ENCODE measurements at places on chromosomes 1 and 21.

DNA sequence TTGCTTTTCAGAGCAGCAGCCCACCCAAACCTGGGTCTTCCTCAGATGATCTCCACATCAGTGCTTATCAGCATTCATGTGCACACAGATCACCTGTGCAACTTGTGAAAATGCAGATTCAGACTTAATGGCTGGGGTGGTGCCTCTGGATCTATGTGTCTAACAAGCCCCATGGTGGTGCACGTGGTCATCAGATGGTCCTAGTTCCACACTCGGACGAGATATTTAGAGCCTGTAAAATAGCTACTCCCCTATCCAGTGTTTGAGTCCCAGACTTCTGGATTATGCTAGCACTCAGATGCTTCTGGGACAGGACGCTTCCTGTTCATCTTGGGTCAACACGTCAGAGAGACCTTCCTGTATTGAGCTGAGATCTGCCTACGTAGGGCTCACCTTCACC lies 114.2 kb downstream of the LIPI start:
- DNase-seq = no peak

- DNase-seq = no peak
These were observed 904 bp downstream of the GJB3 start for GRCh38 chr1:34781844-34782391.

- no peak for DNase-seq
These were observed 7.9 kb upstream of the PHGDH start for GRCh38 chr1:119703666-119704450.

- DNase-seq = no peak
These were observed 10.9 kb downstream of the LSS start for GRCh38 chr21:46217511-46218196.

DNA sequence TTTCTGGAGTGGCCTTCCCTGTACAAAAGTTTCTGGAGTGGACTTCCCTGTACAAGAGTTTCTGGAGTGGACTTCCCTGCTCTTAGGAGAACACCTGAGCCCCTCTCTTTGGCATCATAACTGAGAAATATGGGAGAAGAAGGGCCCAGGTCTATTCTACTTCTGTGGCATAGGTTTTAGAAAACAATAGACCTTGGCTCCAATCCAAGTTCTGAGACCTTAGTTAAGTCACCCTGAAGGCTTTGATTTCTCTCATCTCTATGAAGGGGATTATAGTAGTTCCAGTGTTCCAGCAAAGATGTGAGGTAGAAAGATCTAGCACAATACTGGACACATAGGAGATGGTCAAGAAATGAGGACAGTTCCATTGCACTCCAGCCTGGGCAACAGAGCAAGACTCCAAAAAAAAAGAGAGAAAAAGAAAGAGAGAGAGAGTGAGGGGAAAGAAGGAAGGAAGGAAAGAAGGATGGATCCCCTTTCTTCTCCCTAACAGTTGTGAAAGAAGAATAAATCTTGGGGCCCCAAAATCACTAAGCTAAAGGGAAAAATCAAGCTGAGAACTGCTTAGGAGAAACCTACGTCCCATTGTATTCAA lies 13.3 kb upstream of the EIF4G3 start:
- no peak for DNase-seq

DNA sequence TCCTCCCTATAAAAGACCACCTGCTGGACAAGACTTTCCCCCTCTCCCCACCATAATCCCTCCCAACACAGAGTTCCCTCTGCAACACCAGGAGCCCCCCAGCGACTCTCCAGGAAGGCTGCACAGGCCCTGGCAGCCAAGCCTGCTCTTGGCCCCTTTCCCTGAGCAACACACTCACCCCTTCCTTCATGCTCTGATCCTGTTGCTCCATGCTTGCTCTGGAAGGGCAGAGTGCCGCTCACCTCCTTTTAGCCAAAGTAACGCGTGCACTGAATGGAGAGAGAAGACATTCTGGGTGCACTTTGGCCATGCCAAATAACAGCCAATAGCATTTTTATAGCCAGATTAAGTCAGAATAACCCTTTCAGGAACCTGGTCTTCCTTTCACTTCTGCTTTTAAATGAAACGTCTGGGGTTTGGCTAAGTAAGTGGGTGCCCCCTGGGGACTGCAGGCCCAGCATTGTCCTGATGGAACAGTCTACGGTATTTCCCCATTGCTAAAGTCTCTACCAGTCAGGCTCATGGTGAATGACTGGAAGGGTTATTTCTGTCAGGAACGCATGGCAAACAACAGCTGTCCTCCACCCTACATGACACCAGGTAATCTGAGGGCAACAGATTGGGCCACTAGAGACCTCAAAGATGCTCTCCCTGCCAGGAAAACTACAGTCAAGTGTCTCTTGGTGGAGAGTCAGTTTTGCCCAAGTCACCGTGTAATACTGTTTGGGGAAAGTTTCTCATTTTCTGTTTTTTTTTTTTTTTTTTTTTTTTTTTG lies at the start of gene SLC2A5:
Gene SLC2A5 (minus strand): TSS at position 310 of the 775 bp plus-strand sequence. CDS start 99 bp downstream, at position 211.
- DNase-seq = no peak

DNA sequence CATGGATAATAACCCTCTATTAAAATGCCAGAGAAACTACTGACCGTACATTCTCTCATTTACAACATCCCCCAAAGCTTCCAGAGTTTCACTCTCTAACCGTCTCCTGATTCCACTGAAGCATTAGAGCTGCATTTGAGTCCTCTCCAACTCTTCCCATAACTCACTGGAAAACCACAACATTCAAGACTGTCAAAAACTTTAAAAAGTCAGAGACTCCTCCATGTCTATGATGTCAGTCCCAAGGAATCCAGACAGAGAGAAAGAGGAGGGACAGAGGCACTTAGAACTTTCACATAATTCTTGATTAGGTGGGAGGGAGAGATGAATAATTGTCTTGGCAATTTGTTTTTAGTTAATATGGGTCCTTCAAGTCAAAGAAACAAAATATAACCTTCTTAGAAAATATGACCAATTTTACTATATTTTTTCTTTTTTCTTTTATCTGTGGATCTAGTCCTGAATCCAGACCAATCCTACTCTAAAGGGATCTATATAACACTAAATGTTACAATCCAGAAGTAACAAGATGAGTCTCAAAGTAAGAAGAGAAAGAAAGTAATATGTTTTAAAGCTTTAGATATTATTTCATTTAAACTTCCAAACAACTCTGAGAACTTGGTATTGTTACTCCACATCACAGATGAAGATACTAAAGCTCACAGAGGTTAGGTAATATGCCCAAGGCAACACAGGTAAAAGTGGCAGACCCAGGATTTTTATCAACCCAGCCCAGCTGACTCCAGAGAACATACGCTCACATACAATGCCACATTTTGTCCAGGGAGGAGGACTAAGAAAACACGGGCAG lies 23.8 kb downstream of the OTUD7B start:
- DNase-seq = no peak

- DNase-seq = no peak
These were observed 51.7 kb downstream of the TOR1AIP2 start for GRCh38 chr1:179825798-179826460.

DNA sequence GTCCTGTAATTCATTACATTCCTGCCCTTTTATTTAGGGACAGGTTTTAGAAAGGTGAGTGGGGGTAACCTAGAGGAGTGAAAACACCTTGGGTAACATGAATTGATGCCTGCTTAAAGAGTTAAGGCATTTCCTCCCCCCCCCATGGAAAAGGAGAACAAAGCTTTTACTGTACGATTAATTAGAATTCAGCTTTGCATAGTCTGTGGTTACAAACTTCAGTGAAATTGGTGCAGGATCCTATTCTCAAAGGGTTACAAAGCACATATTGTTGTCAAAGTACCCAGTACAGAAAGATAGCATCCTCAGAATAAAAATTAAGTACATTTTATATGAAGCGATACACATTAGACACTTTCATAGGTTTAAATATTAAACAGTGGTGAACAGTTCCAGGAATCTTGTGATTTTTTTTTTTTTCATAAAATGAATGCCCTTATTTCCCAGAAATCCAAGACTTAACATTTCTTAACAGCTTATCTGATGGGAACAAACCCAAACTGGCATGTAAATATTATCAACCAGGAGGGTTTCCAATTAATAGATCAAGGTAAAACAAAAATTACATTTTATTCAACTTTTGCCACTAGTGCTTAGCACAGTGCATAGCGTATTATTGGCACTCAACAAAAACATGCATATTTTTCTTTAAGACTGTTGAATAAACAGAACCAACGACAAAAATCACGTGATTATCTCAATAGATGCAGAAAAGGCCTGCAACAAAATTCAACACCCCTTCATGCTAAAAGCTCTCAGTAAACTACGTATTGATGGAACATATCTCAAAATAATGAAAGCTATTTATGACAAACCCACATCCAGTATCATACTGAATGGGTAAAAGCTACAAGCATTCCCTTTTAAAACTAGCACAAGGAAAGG lies 172.7 kb downstream of the PDE4B start:
- DNase-seq = no peak

GRCh38 chr1:15275921-15276683 lies 29.1 kb downstream of the FHAD1 start:
- DNase-seq = no peak

GRCh38 chr1:223713546-223714420 lies 1.4 kb downstream of the CAPN2 start:
- no peak for DNase-seq

- no peak for DNase-seq
These were observed 84.9 kb upstream of the NRIP1 start for GRCh38 chr21:15149600-15150224.

DNA sequence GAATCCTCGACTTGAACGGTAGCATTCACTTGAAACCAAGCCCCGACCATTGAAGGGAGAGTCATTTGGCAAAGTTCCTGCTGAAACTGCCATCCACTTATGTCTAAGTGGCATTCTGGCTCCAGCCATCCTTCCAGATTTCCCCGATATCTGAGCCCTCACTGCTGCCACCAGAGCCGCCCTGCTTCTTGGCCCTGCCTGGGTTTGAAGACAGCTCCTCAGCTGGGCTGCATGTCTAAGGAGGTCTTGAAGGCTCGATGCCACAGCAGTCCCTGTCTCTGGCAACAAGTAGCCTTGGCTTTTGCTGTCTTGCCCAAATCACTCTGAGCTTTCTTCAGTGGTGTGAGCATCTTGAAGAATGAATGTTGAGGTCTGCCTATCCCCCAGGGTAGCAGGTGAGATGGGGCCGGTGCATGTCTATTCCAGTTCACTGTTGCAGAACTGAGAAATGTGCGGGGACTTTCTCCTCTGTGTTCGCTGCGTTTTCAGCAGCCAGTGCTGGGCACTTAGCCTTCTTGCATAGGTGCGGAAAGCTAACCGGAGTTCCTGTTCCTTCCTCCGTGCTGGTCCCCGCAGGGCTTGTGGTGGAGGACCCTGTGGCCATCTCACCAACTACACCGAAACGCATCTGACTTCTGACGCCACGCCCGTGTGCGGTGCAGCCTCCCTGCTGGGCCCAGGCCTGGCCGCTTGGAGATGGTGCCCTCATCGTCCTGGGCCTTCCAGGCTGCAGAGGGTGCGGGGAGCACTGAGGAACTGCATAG lies 29.2 kb downstream of the MAN1C1 start:
- DNase-seq = no peak

DNA sequence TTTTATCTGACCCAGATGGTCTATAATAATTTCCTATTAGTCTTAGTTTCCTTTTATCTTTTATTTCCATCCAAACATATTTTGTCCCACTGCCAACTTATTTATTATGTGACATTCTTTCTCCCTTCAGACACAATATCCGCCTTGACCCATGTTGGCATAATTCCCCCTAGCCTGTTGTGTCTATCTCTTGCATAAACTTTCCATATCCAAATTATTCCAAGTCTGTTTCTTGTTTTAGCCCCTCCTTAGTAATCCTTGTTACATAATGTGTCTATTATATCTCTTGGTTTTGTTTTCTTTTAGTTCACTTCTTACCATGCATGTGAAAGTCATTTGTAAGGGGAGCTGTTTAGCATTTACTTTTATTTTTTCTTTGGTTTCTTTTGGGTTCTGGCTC lies 81.6 kb upstream of the CACHD1 start:
- no peak for DNase-seq

DNA sequence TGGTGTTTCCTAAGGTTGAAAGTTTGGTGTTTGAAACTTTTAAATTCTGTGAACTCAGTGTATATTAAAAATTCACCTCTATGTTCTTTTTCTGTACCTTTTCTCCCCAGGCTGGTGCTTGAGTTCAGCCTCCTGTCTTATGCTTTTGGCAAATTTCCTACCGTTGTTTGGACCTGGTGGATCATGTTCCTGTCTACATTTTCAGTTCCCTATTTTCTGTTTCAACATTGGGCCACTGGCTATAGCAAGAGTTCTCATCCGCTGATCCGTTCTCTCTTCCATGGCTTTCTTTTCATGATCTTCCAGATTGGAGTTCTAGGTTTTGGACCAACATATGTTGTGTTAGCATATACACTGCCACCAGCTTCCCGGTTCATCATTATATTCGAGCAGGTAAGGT lies 24.9 kb upstream of the AXDND1 start:
- DNase-seq = no peak

DNA sequence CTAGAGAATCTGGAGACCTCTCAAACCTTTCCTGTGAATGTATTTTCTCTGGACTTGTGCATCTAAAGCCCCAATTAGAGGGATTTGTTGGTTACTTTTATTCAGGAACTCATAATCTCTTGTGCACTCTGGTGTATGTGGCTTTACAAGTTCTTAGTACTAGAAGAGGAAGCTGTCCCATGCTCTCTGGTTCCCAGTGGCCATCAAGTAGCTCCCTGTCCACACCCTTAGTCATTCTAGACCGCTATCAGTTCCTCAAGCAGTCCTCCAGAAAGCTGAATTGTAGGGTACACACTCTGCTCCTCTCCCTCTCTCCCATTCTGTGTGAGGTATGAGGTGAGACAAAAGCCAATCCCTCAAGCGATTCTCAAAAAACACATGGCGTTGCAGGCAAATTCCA lies 470.3 kb downstream of the PTPRC start:
- no peak for DNase-seq

DNA sequence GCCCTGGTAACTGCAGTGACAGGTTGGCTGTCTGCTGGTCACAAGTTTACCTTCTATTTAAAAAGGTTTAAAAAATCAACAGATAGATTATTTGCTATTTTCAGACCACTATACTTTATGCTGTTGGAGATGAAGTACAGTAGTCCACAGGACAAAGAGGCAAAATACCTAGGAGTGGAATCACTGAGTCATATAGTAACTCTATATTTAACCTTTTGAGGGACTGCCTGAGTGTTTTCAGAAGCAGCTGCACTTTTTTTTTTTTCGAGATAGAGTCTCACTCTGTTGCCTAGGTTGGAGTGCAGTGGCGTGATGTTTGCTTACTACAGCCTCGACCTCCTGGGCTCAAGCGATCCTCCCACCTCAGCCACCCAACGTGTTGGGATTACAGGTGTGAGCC lies 11.7 kb downstream of the CNIH4 start:
- no peak for DNase-seq

DNA sequence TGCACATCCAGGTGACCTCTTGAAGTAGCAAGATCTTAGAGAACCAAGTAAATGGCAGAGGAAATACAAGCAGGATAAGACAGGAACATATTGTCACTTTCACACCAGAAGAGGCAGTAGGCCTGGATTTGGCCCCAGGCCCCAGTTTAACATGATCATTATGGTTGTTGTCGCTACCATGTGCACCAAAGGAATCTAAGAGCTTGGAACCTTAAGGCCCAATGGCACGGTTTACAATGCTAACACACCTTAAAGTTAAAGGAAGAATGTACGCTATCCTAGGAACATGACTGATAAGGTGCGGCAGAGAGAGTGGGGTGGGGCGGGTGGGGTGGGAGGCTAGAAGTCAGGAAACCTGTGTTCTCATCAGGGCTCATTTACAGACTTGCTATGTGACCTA lies 147.5 kb downstream of the ROR1 start:
- DNase-seq = no peak

All from stimulated activated CD4-positive, alpha-beta T cell treated with anti-CD3 and anti-CD28 coated beads, Interleukin-2, amount 100 ng/mL, for 24 hours (primary cell).